ENCODE measurements at places on chromosomes 5 and 9. TPM values are rescaled to one million over a fixed set of nuclear protein-coding genes. Genes with fewer than 3 reads are reported as not detected.
A peak's percentile ranks its signal among the peaks of the same experiment; 100 is the strongest.

PCDHGA2 gene
- total RNA-seq = 0.20 TPM

DNA sequence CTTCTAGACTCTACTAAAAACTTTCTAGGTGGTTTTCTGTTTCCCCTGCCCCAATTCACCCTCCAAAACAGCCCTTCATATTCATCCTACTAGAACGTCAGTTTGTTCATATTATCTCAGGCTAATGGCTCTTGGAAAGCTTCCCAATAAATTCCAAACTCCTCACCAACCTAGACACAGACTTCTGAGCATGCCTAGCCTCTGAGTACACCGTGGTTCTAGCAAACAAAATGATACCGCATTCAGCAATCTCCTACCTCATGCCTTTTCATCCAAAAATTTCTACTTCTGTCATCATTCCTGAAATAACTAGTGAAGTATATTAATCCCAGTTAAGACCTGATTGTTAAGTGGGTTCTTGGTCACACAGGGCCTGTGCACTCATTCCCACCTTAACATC, 46.5 kb upstream of the NR5A1 start:
- no peaks in the 10 kb centered on the region for H3K27me3 ChIP-seq
- no peak overlapping the region for H3K4me3 ChIP-seq
- H3K27ac ChIP-seq = no peak overlapping the region

- no peaks in the 10 kb centered on the region for H3K27me3 ChIP-seq
- no peaks in the 10 kb centered on the region for H3K36me3 ChIP-seq
- H3K4me1 ChIP-seq = peaks cover 28% of the 10 kb centered on the region
- H3K27ac ChIP-seq = peak overlapping the region; percentile 36
- no peak for DNase-seq
- H3K4me3 ChIP-seq = no peak overlapping the region
Measured at GRCh38 chr5:32500181-32500580, 55.6 kb upstream of the ZFR start.

CHSY3 gene
- total RNA-seq = 0.46 TPM

DNA sequence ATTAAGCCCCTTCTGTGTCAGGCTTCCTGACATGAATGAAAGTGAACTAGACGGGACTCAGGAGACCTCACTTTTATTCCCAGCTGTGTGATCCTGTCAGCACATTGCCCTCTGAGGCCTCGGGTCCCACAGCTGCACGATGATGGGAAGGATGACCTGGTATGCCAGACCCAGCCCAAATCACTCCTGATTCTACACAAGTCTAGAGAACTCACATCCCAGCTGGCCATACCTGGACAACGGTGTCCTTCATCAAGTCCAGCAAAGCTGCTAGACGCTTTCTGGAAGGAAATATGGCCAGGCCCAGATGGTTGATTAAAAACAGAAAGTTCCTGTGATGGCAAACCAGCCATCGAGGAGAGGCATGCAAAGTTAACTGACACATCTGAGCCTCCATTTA, 118.0 kb upstream of the FSTL4 start:
- no peak overlapping the region for H3K27ac ChIP-seq
- H3K4me3 ChIP-seq = no peak overlapping the region
- no peaks in the 10 kb centered on the region for H3K27me3 ChIP-seq
- no peaks in the 10 kb centered on the region for H3K36me3 ChIP-seq
- DNase-seq = no peak
- H3K4me1 ChIP-seq = peaks cover under 1% of the 10 kb centered on the region

RASGRF2 gene
- total RNA-seq = 23.5 TPM

OR13C4 gene
- total RNA-seq = not detected

DNA sequence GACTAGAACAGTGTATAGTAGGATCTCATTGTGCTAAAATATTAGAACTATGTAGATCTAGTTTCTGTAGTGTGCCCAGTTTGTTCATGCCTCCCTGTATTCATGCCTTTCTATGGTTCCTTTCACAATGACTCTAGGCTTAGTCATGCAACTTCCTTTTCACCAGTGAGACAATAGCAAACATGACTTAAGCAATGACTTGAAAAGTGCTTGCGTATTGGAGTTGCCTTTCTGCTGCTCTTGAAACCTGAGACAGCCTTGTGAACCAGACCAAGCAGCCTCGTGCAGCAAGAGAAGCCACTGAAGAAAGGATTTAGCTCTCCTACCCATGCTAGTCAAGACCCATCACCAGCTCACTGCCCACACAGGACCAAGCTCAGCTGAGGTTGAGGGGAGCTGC, 294.5 kb upstream of the TAS2R1 start:
- no peak for DNase-seq
- no peak overlapping the region for H3K4me3 ChIP-seq
- H3K36me3 ChIP-seq = no peaks in the 10 kb centered on the region
- H3K27me3 ChIP-seq = no peaks in the 10 kb centered on the region
- no peak overlapping the region for H3K27ac ChIP-seq
- peaks cover 9% of the 10 kb centered on the region for H3K4me1 ChIP-seq

GRCh38 chr5:147534172-147534951, 24.5 kb upstream of the DPYSL3 start:
- H3K4me1 ChIP-seq = peaks cover 26% of the 10 kb centered on the region
- H3K36me3 ChIP-seq = no peaks in the 10 kb centered on the region
- no peak overlapping the region for H3K27ac ChIP-seq
- no peak for DNase-seq

DNA sequence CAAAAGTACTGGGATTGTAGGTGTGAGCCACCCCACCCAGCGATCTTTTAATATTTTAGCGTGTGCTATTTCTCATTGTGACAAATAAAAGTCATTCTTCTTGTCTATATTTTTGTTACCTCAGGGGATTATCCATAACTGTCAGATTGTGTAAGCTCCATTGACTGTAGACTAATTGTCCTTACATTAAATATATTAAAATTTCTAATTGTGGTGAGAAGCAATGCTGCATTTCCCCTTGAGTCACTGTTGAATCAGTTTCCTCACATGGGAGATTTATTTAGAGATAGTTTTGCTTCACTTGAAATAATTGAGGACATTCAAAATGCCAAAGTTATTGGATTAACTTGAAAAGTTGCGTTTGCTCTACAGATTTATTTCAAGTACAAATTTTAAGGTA, 782.4 kb upstream of the WWC1 start:
- no peaks in the 10 kb centered on the region for H3K36me3 ChIP-seq
- H3K27me3 ChIP-seq = no peaks in the 10 kb centered on the region
- no peaks in the 10 kb centered on the region for H3K4me1 ChIP-seq
- no peak overlapping the region for H3K4me3 ChIP-seq
- no peak for DNase-seq

FAM163B gene
- not detected for total RNA-seq

KCNN2 gene
- not detected for total RNA-seq

RNF145 gene
- total RNA-seq = 28.3 TPM

PDLIM7 gene
- total RNA-seq = 56.8 TPM

DNA sequence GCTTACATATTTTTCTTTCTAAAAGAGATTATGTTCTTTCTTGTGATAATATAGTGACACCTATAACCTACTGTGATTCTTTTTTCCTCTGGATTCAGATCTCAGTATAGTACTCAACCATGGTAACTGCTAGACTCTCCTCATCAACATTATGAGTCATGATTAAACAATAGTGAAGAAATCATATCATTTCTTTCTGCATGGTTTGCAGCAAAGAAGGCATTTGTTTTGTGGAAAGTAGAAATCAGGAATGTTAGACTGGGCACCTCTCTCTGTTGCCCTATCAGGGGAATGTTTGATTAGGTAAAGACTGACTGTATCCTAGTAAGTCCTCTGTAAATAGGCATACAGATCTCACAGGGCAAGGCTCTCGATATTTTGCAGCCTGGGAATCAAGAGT, 25.6 kb upstream of the SMC2 start:
- no peaks in the 10 kb centered on the region for H3K4me1 ChIP-seq
- H3K36me3 ChIP-seq = no peaks in the 10 kb centered on the region
- no peaks in the 10 kb centered on the region for H3K27me3 ChIP-seq
- DNase-seq = no peak
- no peak overlapping the region for H3K27ac ChIP-seq

DNA sequence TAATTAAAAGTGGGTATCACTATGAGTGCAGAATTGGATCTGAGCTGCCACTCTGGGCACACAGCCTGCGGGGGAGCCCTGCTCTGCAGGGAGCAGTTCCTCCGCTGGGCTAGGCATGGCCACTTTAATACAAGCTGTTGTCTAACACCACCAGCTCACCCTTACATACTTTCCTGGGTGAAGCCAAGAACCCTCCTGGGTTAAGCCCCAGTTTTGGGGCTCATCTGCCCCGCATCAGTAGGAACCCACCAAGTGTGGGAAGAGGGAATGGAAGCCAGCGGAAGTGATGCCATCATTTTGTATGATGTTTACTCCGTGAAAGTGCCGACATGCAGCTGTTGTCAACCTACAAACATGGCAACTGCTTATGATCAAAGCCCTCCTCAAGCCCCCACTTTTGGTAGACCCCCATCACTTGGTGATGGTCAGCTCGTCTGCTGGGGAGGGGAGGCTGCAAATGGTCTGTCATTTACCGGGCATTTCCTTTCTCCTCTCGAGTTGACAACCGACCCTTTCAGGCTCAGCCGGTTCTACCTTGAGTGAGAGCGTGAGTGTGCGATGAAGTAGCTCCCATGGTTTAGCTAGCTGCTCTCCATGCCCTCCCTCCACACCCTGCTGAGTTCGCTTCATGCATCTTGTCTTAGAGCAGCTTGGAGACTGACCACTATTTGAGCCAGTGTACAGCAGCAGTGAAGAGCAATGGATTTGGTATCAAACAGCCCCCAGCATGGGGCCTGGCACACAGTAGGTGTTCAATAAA, 95.3 kb upstream of the IER5L start:
- H3K4me1 ChIP-seq = peaks cover 21% of the 10 kb centered on the region
- no peaks in the 10 kb centered on the region for H3K36me3 ChIP-seq
- no peak overlapping the region for H3K4me3 ChIP-seq
- no peak for DNase-seq

DNA sequence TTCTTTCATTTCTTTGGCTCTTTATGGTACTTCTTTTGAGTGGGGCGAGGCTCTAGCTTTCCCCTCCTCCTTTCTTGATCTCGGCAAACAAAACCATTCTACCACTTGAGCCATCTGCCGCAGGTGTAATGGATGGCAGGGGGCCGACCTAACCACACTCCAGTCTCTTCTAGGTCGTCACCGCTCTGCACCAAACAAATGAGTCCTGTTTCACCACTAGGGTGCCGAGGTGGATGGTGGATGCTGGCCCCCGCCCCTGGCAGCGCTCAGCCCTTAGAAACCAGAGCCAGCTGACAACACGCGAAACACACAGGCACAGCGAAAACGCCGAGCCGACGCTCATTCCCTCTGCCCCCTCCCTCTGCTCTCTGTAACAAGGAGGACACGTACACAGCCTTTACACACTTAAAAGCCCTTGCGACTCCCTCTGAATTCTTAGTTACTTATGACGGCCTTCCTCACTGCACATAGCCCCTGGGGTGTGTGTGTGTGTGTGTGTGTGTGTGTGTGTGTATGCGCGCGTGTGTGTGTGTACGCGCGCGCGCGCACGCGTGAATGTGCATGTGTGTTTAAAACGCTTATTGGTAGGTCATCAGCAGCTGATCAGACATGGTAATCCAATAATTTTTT, 199.4 kb downstream of the MEF2C start:
- H3K4me1 ChIP-seq = 0 out of 2 replicates have a peak, but pooled peaks cover 9% of the 10 kb centered on the region
- H3K36me3 ChIP-seq = no peaks in the 10 kb centered on the region
- no peak overlapping the region for H3K27ac ChIP-seq
- no peak for DNase-seq
- peaks cover 5% of the 10 kb centered on the region for H3K27me3 ChIP-seq

SCGB3A2 gene
- not detected for total RNA-seq

MYORG gene
- 37.3 TPM for total RNA-seq

- no peak for DNase-seq
- H3K36me3 ChIP-seq = no peaks in the 10 kb centered on the region
- peaks cover 23% of the 10 kb centered on the region for H3K4me1 ChIP-seq
- no peak overlapping the region for H3K4me3 ChIP-seq
Measured at GRCh38 chr5:139162448-139162847, 35.7 kb downstream of the SIL1 start.

DNA sequence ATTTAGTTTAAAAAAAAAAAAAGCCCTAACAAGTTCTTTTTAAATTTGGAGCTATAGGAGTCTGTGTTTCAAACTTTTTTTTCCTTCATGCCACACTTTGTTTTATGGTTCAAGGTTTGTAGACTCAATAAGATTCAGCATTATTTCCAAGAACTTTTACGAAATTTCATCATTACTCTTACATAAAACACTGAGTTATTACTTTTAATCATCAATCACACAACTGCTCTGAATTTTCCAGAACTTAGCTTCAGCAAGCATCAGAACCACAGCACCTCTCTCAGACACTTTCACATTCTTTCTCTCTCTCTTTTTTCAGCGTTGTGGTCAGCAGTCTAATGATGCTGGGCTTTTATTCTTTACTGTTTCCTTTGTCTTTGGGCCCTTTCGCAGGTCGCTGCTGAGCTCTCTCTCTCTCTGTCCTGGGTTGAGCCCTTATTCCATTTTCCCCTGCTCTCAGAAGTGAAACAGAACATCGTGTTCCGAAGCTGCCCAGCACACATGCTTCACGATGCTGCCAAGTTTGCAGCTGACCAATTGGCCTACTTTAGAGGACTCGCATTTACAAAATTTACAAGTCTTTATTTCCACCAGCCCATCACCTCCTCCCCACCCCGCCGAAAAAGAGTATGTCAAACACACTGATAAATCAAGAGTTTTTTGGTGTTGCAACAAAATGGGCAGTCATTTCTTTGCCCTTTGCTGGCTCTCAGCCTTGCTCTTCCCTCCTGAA, 44.6 kb upstream of the PIK3R1 start:
- no peak overlapping the region for H3K27ac ChIP-seq
- H3K4me3 ChIP-seq = no peak overlapping the region
- H3K27me3 ChIP-seq = no peaks in the 10 kb centered on the region
- no peaks in the 10 kb centered on the region for H3K36me3 ChIP-seq

F12 gene
- total RNA-seq = 13.3 TPM

C5orf52 gene
- not detected for total RNA-seq

- H3K36me3 ChIP-seq = no peaks in the 10 kb centered on the region
- no peaks in the 10 kb centered on the region for H3K27me3 ChIP-seq
- H3K4me1 ChIP-seq = no peaks in the 10 kb centered on the region
- H3K27ac ChIP-seq = no peak overlapping the region
Measured at GRCh38 chr5:176379881-176380280, 8.5 kb downstream of the NOP16 start.

DNA sequence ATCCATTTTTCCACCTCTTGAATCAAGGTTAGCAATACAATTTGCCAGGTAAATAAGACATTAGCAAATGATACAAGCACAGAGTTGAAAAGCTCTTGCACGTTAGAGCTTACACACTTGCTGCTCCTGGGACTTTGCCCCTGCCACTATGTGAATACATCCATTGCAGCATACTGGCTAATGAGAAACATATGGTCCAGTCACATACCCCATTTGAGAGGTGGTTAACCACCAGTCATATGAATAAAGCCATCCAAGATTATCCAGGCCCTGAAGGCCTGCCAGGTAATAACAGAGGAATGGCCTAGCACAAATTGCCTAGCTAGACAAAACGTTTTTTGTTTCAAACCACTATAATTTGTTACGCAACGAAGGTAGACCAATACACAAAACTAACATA, 45.8 kb upstream of the FTMT start:
- H3K4me3 ChIP-seq = no peak overlapping the region
- H3K36me3 ChIP-seq = no peaks in the 10 kb centered on the region
- DNase-seq = no peak
- no peaks in the 10 kb centered on the region for H3K4me1 ChIP-seq
- no peaks in the 10 kb centered on the region for H3K27me3 ChIP-seq

GRCh38 chr5:68181039-68181599, 34.4 kb upstream of the PIK3R1 start:
- DNase-seq = no peak
- no peak overlapping the region for H3K4me3 ChIP-seq
- H3K4me1 ChIP-seq = peaks cover 31% of the 10 kb centered on the region
- no peak overlapping the region for H3K27ac ChIP-seq
- no peaks in the 10 kb centered on the region for H3K27me3 ChIP-seq

FST gene
- total RNA-seq = 0.77 TPM

GRCh38 chr9:116566677-116567488, 120.2 kb upstream of the TRIM32 start:
- H3K4me3 ChIP-seq = no peak overlapping the region
- peaks cover 32% of the 10 kb centered on the region for H3K4me1 ChIP-seq
- DNase-seq = peak; percentile 63
- H3K36me3 ChIP-seq = no peaks in the 10 kb centered on the region
- peak overlapping the region; percentile 81 for H3K27ac ChIP-seq

All from Caco-2 (cell line).